ENCODE measurements at places on chromosomes 6 and 20.

DNA sequence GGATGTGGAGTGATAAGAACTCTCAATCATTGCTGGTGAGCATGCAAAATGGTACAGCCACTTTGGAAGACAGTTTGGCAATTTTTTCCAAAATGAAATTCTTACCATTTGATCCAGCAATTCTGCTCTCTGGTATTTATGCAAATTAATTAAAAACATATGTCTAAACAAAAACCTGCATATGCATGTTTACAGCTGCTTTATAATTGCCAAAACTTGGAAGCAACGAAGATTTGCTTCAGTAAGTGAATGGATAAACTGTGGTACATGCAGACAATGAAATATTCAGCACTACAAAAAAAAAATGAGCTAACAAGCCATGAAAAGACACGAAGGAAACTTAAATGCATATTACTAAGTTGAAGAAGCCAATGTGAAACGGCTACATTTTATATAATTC lies 55.5 kb upstream of the SMLR1 start:
- DNase-seq, result no peak

GRCh38 chr6:66897576-66897975 lies 1190.5 kb upstream of the EYS start:
- no peak for DNase-seq

GRCh38 chr20:13995086-13995665 lies at the start of gene MACROD2:
TSS of gene MACROD2 (plus strand) at chr20:13995516.
- peak; percentile 22 for DNase-seq

DNA sequence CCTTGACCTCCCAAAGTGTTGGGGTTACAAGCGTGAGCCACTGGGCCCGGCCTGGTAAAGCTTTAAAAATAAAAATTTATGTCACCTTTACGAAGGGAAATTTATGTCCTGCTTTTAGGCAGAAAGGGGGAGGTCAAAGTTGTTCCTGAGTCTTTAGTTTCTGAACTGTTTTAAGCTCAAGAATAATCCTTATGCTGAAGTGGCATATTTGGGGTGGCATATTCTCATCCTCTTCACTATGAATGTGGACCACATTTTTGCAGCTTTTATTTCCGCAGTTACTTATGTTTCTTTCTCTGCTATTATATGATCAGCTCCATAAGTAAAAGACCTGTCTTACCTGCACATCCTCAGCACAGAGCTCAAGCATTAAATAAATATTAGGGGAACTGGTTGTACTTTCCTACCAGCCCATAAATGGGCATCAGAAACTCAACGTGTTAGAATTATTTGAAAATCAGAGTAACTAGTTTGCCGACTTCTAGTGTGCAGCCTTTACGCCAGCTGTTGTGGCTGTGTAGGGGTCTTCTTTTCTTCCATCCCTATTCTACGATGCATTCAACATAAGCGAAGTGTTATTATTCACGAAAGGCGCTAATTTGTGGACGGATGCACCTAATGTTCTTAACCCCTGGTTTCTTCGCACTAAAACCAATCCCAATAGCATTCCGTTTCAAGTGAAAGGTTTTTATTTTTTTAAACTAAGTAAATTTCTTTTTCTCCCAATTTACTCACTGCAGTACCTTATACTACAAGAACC lies 867 bp upstream of the AKAP7 start:
- DNase-seq, result no peak

DNA sequence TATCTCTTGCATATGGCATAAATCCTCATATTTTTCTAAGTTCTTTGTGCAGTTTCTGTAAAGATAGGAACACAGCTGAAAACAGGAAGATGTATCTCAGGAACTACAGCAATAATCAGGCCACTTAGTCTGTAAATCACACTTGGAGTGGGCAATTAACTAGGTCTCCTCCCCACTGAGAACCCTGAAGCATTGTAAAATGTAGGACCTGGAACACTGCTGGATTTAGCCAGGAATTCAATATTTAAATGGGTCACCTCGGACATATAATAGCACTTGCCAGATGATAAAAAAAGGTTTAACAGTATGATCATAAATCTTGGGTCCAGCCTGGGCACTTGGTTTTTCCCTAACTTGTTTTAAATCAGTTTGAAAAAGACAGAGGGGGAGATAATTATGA lies 155.0 kb downstream of the GRM1 start:
- DNase-seq, result no peak

DNA sequence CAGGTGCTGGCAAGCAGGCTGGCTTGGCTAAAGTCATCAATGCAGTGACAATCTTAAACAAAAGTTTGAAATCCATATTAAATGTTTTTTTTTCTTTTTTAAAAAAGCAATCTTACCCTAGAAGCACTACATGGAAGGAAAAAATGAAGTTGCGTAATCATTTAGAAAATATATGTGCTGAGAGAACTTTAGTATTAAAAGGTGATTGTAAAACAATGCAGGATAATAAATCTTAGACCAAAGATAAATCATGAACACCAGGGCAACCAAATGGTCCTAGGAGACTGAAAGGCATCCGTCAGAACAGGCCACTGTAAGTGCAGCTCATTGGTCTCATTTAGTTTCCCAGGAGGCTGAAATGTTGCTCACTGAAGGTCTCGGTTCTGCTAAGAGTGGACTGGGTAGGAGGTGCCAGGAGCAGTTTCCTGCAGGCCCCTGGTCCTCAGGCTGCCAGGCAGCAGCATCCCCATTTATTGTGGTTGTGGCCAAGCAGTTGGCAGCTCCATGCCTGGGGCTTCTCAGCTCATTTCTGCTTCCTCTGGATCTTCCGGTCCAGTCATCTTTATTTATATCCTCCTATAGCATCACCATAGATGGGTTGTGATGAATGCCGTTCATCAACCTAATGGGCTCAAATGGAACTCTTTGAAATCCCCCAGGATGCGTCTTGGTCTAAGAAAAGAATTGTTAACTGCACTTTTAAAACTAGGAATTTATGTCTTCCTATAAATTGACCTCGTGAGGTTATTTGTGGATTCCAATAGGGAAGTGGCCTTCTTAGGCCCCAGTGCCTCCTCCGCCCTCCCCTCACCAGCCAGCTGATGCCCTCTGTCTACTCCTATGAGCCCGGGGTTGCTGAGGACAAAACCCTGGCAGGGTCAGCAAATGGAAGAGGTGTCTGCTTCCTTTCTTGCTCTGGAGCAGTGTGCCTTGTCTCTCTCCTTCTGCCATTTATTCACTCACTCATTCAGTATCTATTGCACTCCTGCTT lies 269.0 kb downstream of the UST start:
- no peak for DNase-seq
